SK-N-MC (cell line): ENCODE measurements at places on chromosomes 5 and 9.

DNA sequence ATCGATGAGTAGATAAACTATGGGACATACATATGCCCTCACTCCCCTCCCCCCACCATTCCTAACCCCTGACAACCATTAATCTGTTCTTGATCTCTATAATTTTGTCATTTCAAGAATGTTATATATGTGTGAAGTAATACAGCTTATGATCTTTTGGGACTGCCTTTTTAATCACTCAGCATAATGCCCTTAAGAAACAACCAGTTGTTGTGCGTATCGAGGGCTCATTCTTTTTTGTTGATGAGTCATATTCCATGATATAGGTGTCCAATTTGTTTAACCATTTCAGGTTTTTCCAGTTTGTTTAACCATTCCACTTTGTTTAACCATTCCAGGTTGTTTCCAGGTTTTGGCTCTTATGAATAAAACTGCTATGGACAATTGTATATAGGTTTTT is 75.6 kb downstream of the ARHGEF28 start:
- no peak for DNase-seq

- no peak for DNase-seq
Measured at GRCh38 chr5:121693864-121694263, 157.8 kb upstream of the FTMT start.

DNA sequence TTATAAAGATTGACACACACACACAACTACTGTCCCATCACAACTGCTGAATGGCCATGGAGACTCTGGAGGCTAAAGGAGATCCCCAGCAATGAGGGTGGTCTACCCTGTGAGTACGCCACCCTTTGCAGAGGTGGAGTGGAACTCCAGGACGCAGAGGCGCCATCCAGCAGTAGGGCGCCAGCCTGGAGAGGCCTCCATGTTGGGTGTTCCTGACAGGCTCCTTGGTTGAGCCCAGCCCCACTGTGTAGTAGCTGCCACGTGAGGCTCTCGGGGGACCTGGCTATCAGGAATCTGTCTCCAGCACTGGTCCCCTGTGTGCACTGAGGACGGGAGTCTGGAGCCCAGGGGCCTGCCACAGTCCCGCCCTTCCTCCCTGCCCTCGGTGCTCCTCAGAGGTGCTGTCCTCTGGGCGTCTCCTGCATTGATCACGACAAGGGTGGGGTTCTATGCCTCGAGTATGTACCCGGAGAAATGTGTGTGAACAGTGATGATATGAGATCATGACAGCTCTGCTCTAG is 72.3 kb downstream of the DAP start:
- no peak for DNase-seq

DNA sequence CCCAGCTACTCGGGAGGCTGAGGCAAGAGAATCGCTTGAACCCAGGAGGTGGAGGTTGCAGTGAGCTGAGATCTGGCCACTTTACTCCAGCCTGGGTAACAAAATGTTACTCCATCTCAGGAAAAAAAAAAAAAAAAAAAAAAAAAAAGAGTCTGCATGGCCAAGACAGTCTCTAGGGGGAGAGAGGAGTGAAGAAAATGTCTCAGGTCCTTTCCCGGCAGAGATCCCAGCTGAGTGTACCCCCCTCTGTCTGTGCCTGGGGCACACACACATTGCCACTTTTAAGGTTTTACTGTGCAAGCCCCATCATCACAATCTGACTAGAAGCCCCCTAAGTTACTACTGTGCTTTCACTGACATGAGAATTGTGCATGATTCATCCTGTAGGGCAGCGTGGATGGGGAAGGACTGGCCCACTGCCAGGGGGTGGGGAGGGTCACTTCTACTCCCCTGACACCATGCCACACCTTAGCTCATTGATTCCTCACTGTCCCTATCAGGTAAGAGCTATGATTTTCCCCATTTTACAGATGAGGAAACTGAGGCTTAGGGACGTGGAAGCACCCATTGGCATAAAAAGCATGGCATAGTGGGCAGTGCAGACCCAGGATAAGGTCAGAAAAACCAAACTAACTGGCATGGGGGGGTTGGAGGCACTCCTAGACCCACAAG is 102.3 kb upstream of the LARP1 start:
- no peak for DNase-seq

- peak; percentile 66 for DNase-seq
Measured at GRCh38 chr5:142014911-142015584, 2.2 kb upstream of the GNPDA1 start.

GRCh38 chr9:99356512-99356971 is 134.5 kb downstream of the SEC61B start:
- DNase-seq: no peak

GRCh38 chr9:17116400-17116837 is 18.4 kb upstream of the CNTLN start:
- peak; percentile 58 for DNase-seq
